A549 treated with dexamethasone at 1 μM for 4 hours (cell line): ENCODE measurements at places on chromosomes 7 and 10. TPM values are rescaled to one million over a fixed set of nuclear protein-coding genes. Genes with fewer than 3 reads are reported as not detected.

Gene EPDR1
- 69.0 to 77.1 TPM (median 74.5 TPM) in 5 replicates for total RNA-seq

Gene CTAGE8
- not detected in 5 replicates for total RNA-seq

Gene PNLIPRP2
- total RNA-seq: 0.09 to 0.11 TPM in 2 of 5 replicates, not detected in the others

Gene SPDYE11
- not detected in 5 replicates for total RNA-seq
